ENCODE measurements at places on chromosomes 13 and 19.

DNA sequence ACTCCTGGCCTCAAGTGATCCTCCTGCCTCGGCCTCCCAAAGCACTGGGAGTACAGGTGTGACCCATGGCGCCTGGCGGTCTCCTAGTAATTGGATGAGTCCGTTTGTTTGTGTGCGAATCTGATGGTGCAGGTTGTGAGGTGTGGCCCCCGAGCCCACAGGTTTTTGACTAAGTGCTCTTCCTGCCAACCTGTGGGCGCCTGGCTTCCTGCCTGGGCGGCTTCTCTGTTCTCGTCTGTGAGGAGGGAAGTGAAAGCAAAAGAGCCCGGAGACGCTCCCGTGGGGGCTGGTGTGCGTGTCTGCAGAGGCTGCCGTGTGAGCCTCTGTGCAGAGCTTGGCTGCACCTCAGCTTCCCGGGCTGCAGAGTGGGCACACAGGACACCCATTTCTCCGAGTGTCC is 10.0 kb downstream of the ARHGAP45 start:
- DNase-seq = peak; percentile 95

DNA sequence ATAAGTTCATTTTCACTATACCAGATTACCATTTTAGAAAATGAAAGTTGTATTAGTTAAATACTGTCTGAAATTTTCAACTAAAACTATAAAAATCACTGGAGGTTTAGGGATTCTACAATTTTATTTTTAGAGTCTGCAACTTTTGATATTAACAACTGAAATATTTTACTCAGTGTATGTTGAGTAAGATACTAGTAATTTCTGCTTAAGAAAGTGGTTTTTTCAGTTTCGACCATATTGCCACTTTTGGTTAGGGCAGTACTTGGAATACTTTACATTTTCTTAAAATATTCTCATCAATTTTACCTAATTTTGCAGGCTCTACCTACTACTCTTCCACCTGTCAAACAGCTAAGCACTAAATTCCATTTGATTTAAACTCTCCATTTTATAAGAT is 59.6 kb downstream of the KCNRG start:
- DNase-seq = no peak

DNA sequence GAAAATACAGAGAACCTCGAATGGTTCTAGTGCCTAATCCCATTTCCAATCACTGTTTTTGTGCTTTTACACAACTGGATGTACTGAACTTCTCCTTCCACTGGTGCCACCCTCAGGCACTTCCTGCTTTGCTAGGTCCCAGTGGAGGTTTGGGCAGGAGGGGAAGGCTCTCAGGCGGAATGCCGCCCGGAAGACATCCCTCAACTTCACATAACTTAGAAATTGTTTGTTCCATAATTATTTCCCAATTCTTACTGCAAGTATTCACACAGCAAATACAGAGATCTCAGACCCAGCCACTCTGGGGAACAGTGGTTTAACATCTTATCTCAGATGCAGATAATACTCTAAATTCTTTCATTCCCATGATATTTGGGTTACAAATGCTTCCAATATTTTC is 195.7 kb upstream of the IPO5 start:
- DNase-seq = no peak

DNA sequence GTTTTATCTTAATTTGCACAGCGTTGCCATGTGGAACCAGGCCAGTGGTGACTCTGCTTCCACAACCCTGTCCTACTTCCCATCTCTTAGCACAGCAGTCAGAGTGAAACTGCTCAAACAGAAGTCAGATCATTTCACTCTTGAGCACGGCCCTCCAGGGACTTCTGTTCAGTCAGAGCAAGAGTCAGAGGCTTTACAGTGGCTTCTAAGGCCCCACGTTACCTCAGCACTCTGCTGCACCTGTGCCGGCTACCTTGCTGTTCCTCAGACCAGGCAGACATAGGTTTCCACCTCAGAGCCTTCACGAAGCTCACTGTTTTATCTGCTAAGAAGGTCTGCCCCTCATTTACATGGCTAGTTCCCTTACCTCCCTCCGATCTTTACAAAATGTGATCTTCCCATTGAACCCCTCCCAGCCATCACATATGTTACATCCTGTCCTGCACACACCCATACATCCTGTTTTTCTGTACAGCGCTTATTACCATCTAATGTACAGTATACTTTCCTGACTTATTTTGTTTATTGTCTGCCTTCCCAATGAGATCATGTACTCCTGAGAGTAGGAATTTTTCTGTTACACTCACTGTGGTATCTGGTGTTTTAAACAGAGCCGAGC is 41.6 kb downstream of the TM9SF2 start:
- DNase-seq = peak; percentile 64

GRCh38 chr13:99805361-99805760 is 166.2 kb downstream of the ZIC5 start:
- no peak for DNase-seq

GRCh38 chr19:50628146-50628545 is 11.5 kb downstream of the SYT3 start:
- DNase-seq = no peak

DNA sequence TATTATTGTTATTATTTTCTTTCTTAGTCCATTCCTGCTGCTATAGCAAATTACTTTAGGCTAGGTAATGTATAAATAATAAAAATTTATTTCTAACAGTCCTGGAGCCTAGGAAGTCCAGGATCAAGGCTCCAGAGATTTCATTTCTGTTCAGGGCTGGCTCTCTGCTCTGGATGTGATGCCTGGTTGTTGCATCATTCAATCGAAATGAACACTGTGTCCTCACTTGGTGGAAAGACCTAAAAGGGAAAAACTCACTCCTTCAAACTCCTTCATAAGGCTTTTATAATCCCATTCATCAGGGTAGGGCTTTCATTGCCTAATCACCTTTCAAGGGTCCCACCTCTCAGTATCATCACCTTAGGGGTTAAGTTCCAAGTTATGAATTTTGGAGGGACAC is 395.0 kb downstream of the EFNB2 start:
- no peak for DNase-seq

- DNase-seq = no peak
These were observed 32.4 kb downstream of the GRIK5 start for GRCh38 chr19:42037649-42038048.
